CD4-positive, alpha-beta T cell treated with Interleukin-1 beta for 1 hour (primary cell): ENCODE measurements at places on chromosomes 7 and 10.
A peak's percentile ranks its signal among the peaks of the same experiment; 100 is the strongest.

DNA sequence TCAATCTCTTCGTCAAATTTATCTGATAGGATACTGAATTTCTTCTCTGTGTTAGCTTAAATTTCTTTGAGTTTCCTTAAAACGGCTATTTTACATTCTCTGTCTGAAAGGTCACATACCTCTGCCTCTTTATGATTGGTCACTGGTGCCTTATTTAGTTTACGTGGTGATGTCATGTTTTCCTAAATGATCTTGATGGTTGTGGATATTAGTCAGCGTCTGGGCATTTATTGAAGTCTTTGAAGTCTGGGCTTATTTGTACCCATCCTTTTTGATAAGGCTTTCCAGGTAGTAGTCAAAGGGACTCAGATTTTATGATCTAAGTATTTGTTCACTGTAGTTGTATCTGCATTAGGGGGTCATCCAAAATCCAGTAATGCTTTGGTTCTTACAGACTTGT is 1407.5 kb upstream of the LRRTM3 start:
- DNase-seq = no peak

DNA sequence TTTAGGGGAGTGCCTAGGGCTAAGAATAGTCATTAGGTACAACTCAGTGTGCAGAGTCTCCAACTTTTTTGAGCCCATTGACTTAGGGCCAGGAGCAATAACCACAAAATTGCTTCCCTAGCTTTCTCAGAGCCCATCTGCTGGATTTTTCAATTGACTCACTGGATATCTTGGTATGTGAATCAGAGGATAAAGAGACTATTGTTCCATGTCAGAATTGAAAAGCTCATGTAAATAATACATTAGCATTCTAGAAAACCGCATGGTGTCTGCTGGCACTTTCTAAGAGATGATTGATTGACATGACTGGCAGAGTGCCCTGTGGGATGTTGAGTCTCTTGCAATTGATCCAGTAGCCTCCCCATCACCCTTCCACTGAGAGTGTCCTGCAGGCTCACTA is 246.2 kb downstream of the CCDC7 start:
- no peak for DNase-seq

DNA sequence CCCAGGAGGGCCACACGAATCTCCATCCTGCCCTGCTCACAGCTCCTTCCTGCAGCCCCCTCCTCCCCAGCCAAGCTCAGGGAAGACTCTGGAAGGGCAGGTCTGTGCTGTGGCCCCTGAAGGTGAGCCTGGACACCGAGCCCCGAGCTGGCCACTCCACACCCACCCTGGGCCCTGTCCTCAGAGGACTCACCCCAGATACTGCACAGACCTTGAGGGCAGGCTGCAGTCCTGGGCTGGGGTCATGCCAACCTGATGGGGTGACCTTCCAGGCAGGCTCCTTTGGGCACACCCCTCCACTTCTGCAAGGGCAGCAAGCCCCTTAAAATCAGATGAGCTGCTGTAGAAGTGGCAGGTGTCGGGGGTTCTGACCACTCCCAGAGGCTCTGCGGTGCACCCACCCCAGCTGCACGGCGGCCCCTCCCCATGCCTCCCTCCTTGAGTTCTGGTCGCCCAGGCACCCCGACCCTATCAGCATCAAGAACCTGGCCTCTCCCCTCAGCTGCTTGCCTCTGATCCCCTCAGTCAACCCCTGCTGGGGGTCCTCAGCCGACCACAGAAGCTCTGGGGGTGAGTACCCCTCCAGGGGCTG is 24.3 kb downstream of the YKT6 start:
- DNase-seq = no peak

- no peak for DNase-seq
Observed at GRCh38 chr10:28169525-28169924, 133.3 kb downstream of the MPP7 start.

- DNase-seq = no peak
Observed at GRCh38 chr7:148204639-148205304, 385.8 kb upstream of the C7orf33 start.

- no peak for DNase-seq
Observed at GRCh38 chr7:77858278-77858677, 59.7 kb downstream of the PHTF2 start.

DNA sequence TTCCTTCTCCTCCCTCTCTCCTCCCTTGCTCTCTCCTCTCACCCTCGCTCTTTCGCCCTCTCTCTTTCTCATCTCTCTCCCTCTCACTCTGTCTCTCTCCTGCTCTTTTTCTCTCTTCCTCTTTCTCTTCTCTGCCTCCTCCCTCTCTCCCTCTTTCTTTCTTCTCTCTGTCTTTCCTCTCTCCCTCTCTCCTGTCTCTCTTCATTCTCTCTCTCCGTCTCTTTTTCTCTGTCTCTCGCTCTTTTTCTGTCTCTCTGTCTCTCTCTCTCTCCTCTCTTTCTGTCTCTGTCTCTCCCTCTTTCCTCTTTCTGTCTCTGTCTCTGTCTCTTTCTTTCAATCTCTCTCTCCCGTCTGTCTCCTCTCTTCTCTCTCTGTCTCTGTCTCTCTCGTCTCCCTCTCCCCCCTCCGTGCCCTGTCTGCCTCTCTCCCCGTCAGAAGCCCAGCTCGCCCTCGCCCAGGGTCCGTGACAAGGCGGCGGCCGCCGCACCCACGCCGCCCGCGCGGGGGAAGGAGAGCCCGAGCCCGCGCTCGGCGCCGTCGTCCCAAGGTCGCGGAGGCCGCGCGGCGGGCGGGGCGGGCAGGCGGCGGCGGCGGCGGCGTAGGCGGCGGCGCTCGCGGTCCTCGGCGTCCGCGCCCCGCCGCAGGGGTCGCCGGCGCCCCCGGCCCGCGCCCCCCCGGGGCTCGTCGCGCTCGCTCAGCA is 21.3 kb upstream of the HSPB1 start:
- DNase-seq = no peak

- no peak for DNase-seq
Observed at GRCh38 chr7:137958470-137959431, 43.1 kb downstream of the CREB3L2 start.

- DNase-seq = no peak
Observed at GRCh38 chr7:128453836-128454804, 1.6 kb upstream of the HILPDA start.

DNA sequence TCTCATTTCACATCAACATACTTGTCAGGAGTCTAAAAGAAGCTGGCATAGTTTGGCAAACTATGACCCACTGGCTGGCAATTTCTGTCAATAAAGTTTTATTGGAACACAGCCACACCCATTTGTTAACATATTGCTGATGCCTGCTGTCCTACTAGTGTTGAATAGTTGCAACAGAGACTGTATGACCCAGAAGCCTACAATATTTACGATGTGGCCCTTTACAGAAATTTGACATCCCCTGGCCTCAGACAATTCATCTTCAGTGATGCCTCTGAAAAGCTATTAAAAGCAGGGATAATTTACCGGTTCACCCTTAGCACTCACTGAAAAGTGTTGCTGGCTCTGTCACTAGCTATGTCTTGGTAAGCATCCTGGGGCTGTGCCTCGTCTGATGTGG is 155.2 kb downstream of the ARID5B start:
- no peak for DNase-seq

DNA sequence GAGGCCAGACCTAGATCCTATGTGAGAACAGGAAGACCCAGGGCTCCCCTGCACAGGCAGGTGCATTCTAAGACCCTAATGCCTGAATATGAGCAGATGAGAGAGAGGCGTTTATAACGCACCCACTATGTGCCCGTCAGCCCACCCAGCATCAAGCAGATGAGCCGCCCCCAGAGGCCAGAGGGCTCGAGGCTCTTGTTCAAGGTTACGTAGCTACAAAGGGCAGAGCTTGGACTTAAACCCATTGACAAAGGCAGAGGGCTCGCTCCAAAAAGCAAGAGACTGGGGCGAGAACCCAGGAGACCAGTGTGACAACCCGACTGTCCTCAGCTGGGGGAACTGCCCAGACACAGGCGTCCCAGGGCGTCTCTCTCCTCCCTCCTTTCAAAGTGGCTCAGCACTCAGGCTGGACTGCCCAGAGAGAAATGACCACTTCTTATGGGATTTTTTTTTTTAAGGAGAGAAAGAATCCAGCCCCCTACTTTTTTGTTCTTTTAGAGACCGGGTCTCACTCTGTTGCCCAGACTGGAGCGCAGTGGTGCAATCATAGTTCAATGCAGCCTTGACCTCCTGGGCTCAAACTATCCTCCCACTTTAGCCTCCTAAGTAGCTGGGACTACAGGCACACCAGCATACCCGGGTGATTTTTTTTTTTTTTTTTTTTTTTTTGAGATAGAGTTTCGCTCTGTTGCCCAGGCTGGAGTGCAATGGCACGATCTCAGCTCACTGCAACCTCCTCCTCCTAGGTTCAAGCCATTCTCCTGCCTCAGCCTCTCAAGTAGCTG is 40.1 kb downstream of the TNRC18 start:
- no peak for DNase-seq

DNA sequence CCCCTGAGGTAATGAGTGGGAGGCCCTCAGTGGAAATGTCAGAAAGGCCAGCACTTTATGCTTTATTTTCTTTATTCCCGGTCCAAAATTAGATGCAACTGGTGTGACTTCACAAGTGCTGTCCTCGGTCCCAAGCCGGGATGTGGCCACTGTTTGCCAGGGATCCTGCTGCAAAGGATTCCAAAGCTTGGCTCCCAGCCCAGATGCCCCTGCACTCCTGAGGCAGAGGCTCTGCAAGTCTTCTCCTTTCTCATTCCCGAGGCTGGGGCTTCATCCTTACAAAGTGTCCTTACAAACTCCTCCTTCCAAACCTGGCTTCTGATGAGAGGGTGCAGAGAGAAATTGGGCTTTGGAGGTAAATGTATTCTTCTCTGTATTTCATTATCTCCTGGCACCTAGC is 544.3 kb upstream of the DPP6 start:
- DNase-seq = no peak

GRCh38 chr7:127393368-127394058 is 1.0 kb upstream of the ZNF800 start:
- no peak for DNase-seq

DNA sequence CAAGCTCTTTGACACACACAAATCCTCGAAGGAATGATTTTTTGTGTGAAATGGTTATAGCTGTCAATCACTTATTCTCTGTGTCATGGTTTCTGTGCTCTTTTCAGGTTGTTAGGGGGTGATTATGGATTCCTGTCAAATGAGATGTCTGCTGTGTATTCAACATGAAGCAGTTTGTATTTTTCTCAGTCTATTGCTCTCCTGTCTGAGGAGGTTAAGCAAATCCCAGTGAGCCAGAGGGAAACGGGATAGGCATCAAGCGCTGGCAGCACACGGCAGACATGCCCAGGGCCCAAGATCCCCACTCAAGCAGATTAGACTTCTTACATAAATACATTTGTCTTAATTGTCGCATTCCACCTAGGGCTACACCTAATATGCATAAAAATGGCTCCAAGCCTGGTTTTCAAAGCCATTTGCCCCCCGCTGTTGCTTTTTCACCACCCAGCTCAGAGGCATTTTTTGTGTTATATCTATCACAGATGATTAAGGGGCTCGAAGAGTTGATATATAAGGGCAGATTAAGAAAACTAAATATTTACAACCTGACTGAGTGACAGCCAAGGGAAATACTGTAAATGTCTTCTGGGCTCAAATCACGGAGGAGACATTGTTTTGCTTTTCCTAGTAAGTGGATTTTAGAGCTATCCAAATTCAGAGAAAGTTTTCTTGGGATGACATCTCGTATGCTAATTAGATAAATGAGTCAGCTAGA is 192.7 kb upstream of the LRGUK start:
- no peak for DNase-seq

DNA sequence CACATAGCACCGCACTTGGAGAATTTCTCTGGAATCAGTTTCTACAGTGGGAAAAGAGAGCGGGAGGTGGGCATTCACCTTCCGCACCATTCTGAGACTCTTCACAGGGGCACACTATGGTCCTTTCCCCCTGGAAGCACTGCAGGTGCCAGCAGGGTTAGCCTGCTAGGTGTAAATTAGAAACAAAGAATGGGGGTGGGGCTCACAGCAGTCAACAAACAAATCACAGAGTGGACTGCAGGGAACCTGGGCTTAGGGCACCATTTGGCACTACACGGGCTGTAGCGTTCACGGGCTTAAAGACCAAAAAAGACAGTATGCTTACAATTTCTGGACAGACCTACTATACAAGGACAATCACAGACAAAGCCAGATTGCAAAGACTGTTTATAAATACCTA is 8.0 kb upstream of the PKD1L1 start:
- DNase-seq = no peak

DNA sequence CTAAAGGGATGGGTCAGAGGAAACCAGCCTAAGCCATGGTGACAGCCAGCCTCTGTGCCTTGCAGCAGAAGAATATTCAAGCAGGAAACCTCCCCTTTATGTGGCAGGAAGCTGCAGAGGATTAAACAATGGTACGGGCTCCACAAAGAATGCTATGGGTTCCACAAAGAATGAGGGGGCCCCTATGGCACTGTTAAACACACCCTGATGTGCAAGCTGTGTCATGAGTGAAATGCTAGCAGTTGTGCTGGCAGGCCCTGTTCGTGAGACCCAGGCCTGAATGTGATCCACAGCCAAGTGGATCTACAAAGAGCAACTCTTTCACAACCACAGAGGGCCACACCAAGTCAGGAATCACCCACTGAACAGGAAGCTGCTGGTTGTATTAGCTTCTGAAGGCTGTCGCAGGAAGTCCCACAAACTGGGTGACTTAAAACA is 68.9 kb downstream of the MYOF start:
- DNase-seq = peak; percentile 34

DNA sequence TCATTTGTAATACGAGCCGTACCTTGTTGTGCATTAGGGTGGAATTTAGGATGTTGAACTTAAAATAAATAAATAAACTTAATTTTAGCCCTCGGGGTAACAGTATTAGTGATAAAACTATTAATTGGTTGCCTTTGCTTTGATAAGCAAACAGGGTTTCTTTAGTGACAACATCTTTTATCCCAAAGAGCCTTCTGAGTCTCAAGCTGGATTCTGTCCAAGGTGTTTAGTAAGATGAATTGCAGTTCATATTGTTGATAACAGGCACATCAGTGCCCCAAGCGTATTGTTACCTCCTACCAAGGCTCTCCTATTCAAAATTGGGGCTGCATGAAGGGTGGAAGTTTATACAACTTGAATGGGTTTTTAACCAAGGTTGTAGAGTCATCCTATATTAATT is 144.4 kb upstream of the CELF2 start:
- no peak for DNase-seq

GRCh38 chr7:8442814-8443304 is 9.4 kb downstream of the NXPH1 start:
- peak; percentile 6 for DNase-seq

DNA sequence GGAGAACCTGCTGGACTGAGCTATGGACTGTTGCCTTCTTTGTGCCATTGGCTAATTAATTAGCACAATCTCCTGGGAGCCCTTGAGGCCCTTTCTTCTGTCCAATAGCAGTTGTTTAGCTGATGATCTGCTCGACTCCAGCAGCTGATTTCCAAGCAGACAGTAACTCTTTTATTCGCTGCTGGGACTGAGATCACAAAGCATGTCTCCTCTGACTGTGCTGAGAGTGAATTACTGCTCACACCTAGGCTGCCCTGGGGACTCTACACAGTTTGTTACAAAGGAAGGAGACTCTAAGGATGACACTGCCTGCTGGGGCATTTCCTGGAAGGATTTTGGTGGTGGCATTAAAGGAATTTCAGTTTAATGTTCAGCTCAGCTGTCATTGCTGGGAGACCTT is 31.4 kb downstream of the CASP7 start:
- no peak for DNase-seq
